ENCODE measurements at places on chromosomes 2 and 18.
A peak's percentile ranks its signal among the peaks of the same experiment; 100 is the strongest.

DNA sequence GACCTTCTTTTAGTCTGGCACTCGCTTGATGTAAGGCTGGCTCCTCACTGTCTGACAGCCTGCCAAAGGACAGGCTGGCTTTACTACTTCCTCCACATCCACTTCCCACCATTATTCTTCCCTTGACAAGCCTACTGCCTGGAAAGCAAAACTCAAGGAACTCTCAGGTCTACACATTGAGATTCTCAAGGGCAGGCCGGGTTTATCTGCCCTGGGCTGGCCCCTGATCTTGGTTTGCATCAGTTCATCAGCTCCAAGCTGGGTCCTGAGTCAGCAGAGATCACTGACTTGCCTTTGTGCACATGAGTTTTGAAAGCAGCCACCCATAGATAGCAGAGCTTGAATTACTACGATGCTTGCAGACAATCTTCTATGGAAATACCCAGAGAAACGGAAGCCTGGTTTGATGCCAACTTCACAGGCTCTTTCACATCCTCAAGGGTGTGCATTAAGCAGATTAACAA, 53.9 kb downstream of the KCTD18 start:
- DNase-seq, result no peak

DNA sequence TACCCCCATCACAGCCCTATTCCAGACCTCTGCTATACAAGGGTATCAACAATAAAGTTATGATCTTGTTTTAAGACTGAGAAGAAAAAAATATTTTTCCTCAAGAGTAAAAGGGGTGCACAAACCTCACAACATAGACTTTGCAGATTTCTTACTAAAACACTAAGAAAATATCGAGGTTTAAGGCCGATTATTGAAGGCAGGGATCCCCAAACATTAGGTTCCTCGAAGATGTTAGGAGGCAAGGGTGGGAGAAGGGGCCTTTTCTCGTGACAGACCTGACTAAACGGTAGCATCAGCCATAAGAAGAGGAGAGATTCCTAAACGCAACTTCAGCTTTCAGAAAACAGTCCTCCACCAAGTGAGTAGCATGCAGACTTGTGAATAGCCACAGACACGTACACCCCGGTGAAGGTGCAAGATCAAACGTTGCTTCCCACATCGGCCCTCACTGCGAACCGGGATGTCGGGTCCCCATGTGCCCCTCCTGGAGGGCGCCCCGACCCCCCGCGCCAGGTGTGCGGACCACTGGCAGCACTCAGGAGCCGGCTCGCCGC, 678 bp downstream of the PIAS2 start:
- DNase-seq, result peak; percentile 53

GRCh38 chr18:71842666-71843065, 701.5 kb downstream of the CBLN2 start:
- DNase-seq, result no peak

DNA sequence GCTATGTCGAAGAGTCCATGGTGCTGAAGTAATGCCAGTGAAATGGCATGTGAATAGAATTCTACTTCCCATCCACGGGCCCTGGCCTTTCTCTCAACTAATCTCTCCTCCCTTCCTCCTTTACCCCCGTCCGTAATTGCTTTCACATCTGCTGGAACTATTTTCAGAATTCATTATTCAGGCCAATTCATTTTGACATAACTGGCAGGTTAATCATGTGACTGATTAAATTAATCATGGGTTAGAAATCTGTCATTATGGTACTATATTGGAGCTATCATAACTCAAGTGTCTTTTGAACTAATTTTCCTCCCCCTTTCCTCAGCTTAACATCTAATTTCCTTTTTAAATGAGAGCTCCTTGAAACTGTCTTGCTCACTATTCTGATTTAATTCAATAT, 66.9 kb downstream of the ZDBF2 start:
- no peak for DNase-seq

DNA sequence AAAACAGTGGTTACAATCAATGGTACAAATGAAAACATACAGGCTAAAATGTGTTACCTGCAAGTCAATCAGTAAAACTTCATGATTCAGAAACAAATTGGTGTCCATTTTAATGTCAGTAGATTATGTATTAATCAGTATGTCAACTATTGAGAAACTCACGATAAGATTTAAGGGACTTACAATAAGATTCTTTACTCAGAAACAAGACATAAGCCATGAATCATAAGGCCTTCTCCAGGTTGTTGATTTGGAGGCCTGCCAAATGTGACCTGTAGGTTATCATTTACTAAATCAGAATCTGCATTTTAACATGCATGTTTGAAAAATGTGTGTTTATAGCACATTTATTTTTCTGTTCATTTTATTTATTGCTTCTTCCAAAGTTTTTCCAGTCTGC, 623.1 kb downstream of the CCDC85A start:
- DNase-seq, result no peak

- no peak for DNase-seq
Observed at GRCh38 chr2:237230355-237230754, 144.7 kb downstream of the COPS8 start.
